Mesothelial cell of epicardium (in vitro differentiated cells): ENCODE measurements at places on chromosomes 6 and 20.

GRCh38 chr6:36873612-36874442, 776 bp downstream of the PPIL1 start:
- peak overlapping the region; percentile 98 for H3K4me3 ChIP-seq
- H3K27me3 ChIP-seq = peaks cover 5% of the 10 kb centered on the region
- DNase-seq = no peak
- peaks cover 19% of the 10 kb centered on the region for H3K4me1 ChIP-seq
- peak overlapping the region; percentile 100 for H3K27ac ChIP-seq

DNA sequence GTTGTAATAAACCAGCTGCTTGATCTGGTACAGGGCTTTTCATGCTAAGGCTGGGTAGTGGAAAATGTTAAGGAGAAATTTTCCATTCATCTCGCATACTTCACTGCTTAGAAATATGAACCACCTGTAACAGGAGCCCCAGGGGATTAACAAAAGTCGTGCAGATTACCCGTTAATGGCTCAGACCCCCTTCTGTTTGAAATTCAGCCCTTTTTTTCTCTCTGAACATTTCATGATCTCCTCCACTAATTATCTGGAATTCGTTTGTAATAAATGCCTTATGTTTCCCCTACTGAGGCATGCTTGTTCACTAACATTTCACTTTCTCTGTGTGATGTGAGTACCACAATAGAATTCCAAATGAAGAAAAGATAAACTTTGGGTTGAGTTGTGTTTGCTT, 336.4 kb upstream of the HSF2 start:
- no peak overlapping the region for H3K4me3 ChIP-seq
- DNase-seq = no peak
- H3K36me3 ChIP-seq = no peaks in the 10 kb centered on the region
- H3K27me3 ChIP-seq = no peaks in the 10 kb centered on the region
- peaks cover 32% of the 10 kb centered on the region for H3K4me1 ChIP-seq

GRCh38 chr20:49432550-49432949, 49.9 kb downstream of the KCNB1 start:
- H3K4me3 ChIP-seq = no peak overlapping the region
- no peaks in the 10 kb centered on the region for H3K36me3 ChIP-seq
- peaks cover 65% of the 10 kb centered on the region for H3K27me3 ChIP-seq

GRCh38 chr20:24129641-24130040, 141.1 kb upstream of the GGTLC1 start:
- H3K4me3 ChIP-seq = no peak overlapping the region
- peak overlapping the region; percentile 70 for H3K27ac ChIP-seq
- H3K36me3 ChIP-seq = peaks cover 1% of the 10 kb centered on the region
- no peaks in the 10 kb centered on the region for H3K27me3 ChIP-seq
- H3K4me1 ChIP-seq = peaks cover 30% of the 10 kb centered on the region
- no peak for DNase-seq

- H3K27ac ChIP-seq = no peak overlapping the region
- peaks cover 4% of the 10 kb centered on the region for H3K4me1 ChIP-seq
- H3K36me3 ChIP-seq = no peaks in the 10 kb centered on the region
Observed at GRCh38 chr20:54088430-54088829, 18.0 kb upstream of the BCAS1 start.

DNA sequence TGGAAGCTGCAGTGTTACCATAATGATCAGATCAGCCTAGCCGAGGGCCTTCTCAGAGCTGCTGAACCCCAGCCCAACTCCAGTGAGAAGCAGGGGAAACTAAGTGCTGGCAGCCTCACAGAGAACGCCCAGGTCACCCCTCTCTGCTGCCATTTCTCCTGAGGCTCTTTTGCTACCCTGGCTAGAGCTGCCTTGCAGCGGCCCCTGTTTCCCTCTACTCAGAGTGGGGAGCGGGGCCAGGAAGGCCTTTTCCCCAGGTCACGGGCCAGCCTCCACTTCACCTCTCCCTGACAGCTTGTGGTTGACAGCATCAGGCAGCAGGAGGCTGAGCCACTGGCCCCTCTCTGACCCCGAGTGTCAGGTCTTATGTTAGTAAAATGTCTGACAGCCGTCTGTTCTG, 22.7 kb downstream of the ACTR5 start:
- no peak overlapping the region for H3K27ac ChIP-seq
- H3K4me3 ChIP-seq = no peak overlapping the region
- H3K36me3 ChIP-seq = peaks cover 52% of the 10 kb centered on the region
- H3K4me1 ChIP-seq = no peaks in the 10 kb centered on the region
- H3K27me3 ChIP-seq = no peaks in the 10 kb centered on the region

DNA sequence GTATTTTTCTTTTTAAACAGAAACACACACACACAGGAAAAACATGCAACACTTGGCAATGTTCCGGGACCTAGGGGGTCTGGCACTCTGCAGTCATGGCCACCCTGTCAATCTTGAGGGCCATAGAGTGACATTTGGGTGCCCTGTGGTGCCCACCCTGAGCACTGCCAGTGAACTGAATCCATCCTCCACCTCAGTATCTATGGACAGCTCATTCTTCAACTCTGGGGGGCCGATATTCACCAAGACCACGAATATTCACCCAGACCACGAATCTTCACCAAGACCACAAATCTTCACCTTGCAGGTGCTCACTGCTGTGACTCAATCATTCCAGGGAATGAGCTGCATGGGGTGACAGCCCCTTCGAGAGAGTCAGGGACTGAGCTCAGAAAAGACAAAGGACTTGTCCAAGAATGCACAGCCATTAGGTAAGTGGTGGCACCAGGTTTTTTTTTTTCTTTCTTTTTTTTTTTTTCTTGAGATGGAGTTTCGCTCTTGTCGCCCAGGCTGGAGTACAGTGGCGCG, 19.1 kb downstream of the SNAI1 start:
- no peak for DNase-seq
- no peaks in the 10 kb centered on the region for H3K27me3 ChIP-seq
- no peak overlapping the region for H3K4me3 ChIP-seq
- H3K4me1 ChIP-seq = peaks cover 7% of the 10 kb centered on the region

- H3K27ac ChIP-seq = no peak overlapping the region
- no peaks in the 10 kb centered on the region for H3K4me1 ChIP-seq
- H3K36me3 ChIP-seq = no peaks in the 10 kb centered on the region
- H3K27me3 ChIP-seq = peaks cover 75% of the 10 kb centered on the region
Observed at GRCh38 chr20:23205611-23206041, 119.5 kb upstream of the CD93 start.

DNA sequence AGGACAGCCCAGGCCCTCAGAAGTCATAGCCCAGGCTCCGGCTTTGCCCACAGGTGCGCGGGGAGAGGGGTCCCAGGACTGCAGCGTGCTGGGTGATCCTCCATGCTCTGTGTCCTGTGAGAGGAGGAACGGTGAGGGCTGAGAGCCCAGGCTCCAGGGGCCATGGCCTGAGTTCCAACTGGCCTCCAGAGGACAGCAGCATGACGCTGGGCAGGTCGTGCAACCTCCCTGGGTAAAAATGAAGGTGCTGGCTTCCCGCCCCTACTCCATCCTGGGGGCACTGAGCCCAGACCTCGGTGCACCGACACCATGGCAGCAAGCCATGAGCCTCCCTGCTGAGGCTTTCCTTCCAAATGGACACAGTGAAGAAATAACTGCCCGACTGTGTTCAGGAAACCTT, 305.4 kb downstream of the TAF4 start:
- no peak overlapping the region for H3K4me3 ChIP-seq
- no peaks in the 10 kb centered on the region for H3K4me1 ChIP-seq
- no peaks in the 10 kb centered on the region for H3K36me3 ChIP-seq
- H3K27me3 ChIP-seq = peaks cover 38% of the 10 kb centered on the region

DNA sequence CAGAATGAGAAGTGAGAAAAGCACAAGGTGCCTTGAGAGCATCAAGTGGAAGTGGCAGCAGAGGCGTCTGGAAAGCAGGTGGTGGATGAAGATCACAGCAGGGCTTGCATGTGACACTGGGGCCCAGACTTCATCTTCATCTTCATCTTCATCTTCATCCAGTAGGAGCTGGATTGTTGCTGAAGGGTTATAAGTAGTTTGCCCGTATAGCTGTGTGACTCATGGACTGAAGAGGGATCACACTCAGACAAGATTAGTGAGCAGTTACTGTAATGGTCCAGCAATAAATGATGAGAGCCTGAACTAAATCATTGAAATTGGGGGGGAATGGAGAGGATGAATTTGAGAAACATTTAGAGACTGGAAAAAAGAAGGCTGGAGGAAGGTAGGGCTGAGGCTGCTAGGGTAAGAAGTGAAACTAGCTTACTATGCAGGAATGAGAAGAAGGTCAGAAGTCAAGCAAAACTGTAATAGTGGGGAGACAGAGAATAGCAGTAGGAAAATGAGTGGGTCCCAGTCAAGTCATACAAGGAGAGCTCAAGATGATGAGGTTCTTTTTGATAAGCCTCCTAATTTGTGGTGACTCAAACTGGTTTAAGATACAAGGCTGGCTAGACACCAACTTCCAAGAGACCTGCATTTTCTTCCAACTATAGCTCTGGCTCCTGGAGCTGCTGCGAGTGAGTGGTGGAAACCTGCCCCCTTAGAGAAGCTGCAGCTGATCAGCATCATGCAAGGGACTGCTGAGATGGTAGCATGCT, 92.3 kb upstream of the BEND6 start:
- H3K36me3 ChIP-seq = no peaks in the 10 kb centered on the region
- no peaks in the 10 kb centered on the region for H3K27me3 ChIP-seq
- H3K4me1 ChIP-seq = no peaks in the 10 kb centered on the region
- H3K27ac ChIP-seq = no peak overlapping the region

DNA sequence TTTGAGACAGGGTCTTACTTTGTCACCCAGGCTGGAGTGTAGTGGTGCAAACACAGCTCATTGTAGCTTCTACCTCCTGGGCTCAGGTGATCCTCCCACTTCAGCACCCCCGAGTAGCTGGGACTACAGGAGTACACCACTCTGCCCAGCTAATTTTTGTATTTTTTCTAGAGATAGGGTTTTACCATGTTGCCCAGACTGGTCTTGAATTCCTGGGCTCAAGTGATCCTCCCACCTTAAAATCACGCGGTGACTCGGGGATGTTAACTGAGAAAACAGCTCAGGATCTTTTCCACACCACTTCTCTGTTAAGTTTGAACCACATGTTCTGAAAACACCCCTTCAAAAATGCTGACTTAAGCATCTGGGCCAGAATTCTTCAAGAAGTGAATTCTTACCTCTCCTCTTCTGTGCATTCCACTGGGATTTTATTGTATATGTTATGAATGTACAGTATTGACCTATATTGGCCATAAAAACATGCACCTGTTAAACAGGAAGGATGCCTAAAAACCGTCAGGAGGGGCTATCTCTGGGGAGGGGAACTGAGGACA, 72.4 kb downstream of the SYTL3 start:
- H3K4me3 ChIP-seq = no peak overlapping the region
- H3K27ac ChIP-seq = peak overlapping the region; percentile 25
- no peak for DNase-seq
- no peaks in the 10 kb centered on the region for H3K36me3 ChIP-seq

DNA sequence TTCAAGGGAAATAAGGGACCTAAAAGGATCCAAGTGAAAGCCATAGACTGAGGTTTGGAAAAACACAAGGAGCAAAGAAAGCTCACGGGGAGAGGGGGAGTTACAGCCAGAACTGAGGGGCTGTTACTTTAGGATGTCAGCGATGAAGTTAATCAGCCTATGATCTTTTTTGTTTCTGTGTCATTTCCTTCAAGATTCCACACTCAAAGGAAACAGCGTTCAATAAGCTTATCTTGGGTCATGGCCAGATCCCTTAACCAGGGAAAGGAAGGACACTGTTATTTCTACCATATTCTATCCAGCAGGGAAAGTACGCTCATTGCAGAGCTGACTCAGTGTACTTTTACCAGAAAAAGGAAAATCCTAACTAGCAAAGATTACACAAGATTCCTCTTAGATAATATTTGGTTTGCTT, 132.8 kb downstream of the PFDN4 start:
- no peak for DNase-seq
- H3K4me1 ChIP-seq = peaks cover 7% of the 10 kb centered on the region
- no peaks in the 10 kb centered on the region for H3K36me3 ChIP-seq

DNA sequence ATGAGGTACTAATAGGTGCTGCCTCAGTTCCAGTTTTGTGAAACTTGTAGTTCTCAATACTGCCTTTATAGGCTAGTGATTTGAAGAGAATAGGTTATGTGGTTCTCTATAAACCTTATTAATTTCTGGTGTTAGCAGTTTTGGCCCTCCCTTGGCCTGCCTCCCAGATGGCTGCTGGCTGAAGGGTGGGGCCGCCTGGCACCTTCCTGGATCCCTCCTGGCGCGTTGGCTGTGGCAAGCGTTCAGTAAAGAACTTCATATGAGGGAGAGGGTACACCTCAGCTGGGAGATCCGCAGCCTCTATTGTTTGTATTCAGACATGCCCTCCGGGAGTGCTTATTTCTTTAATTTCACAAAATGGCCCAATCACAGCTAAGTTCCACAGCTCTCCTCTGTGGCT, 51.9 kb downstream of the FAM120B start:
- H3K27ac ChIP-seq = no peak overlapping the region
- H3K27me3 ChIP-seq = no peaks in the 10 kb centered on the region
- no peak for DNase-seq
- H3K4me1 ChIP-seq = no peaks in the 10 kb centered on the region

DNA sequence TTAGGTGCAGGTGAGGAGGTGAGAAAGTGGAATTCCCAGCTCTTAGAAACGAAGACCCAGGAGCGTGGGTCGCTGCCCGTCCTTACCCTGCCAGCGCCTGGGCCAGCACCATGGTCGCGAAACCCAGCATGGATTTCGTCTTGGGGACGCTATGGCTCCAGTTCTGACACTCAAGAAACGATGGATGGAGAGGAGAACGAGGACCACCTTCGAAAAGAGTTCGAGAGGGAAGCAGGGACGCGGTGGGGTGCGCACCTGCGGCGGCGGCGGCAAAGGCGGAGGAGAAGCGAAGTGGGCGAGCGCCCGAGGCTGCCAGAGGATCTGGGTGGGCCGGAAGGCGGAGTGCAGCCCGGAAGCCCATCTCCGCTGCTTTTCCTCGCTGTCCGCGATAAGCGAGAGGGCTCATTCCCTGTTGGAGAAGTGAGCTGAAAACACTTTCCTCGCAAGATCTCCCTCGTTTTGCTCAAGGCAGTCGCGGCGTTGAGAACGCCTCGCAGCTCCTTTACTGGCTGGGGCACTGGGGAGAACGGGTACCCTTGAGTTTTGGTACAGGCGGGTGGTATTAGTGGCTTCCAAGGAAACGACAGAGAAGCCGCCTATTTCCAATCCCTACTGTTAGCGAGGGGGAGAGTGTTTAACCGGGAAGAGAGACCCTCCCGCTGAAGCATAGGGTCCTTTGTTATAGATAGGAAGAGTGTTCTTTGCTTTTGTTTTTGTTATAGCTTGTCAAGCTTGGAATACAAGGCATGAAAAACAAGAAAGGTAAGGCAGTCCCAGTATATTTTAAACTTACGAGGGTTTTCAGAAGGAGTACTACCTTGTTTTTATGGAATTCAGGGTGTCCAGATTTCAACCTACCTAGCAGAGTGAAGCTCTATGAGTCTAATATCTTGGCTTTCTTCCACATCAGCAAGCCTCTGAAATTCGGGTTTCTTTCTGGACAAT, 109.5 kb downstream of the TRIM27 start:
- no peak overlapping the region for H3K27ac ChIP-seq
- H3K27me3 ChIP-seq = peaks cover 99% of the 10 kb centered on the region
- H3K36me3 ChIP-seq = peaks cover 2% of the 10 kb centered on the region
- no peak for DNase-seq

DNA sequence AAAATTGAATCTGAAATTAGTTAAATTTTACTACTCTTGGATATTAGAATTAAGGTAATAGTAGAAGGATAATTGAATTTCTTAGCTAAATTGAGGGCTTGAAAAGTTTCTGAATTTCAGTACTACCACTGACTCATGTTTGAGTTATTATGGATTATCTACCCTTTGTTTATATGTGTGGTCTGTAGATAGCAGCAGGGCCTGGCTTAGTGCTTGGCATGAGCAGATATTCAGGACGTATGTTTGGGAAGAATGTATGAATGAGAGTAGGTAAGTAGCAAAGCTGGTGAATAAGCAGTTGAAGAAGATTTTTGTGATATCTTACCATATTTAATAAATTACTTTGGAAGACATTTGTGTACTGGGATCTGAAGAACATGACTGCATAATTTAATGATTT, 152.7 kb downstream of the MACROD2 start:
- peaks cover 27% of the 10 kb centered on the region for H3K4me1 ChIP-seq
- no peak overlapping the region for H3K4me3 ChIP-seq
- DNase-seq = no peak
